PC-3 (cell line): ENCODE measurements at places on chromosomes 12 and 14.

DNA sequence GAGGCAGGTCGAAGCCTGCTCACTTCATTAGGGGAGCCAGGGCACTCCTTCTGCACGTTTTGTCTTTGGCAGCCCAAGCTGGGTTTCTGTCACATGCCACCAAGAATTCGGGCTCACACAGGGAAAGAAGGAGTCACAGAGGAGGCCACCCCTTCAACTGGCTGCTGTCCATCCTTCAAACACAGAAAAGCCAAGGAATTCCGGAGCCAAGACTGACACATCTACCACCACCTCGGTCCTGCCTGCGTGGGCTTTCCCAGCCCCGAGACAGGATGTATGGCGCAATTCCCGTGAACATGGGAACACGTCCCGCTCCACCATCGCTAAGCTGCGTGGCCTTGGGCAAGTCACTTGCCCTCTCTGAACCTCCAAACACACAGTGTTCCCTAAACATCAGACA lies 70.4 kb downstream of the NCOR2 start:
- DNase-seq = no peak

- DNase-seq = no peak
These were observed 89.0 kb upstream of the PTPRR start for GRCh38 chr12:71009430-71010142.

DNA sequence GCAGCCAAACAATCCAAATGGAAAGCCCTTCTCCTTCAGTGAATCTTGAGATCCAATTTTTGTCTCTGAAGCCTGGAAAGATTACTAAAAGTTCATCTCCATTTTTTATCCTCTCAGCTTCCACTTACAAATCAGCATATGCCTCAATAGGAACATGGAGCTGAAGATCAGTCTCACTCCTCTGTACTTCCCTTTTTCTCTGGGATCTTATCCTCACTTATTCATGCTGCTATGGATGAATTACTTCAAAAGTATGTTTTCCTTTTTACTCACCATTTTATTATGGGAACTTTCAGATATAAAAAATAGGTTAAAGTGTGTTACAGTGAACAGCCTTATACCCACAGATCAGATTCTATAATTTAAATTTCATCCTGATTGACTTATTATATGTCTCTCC lies 14.4 kb upstream of the NTF3 start:
- no peak for DNase-seq

DNA sequence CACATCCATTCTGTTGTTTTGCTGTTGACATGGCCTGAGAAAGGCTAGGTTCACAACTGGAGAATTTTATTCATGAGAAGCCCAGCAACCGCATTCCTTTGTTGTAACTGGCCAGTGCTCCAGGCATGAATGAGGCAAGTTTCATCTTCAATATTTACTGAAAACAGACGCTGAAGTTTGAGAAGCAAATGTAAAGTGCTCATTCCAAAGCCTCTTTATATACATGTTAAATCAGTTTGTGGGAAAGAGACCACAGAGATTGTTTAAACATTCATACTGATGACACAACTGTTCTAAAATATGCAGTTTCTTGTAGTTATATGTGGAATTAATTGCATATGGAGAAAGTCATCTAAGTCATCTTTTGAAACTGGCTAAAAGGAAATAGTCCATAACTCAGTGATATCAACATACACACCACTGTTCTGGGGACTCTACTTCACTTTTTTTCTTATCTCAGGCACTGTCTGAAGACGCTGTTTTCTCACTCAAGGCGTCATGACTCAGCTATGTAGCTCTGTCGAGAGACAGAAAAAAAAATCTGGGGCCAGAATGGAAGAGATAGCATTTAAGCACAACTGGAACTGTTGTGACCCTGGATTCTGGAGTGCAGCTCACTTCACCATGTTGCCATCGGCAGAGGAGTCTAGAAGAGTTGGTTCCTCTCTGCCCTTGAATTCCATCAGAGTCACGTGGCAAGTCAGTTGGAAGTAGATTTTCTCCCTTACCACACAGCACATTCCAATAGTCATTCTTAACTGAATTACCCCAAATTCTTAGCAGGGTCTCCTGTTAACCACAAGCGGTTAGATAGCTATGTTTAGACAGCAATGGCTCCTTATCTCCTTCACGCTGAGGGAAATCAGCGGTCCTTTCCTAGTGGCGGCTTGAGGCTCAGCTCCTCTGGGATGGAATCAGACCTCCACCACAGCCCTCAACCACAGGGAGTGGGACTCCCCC lies 258.4 kb upstream of the HMGA2 start:
- DNase-seq = peak; percentile 73

DNA sequence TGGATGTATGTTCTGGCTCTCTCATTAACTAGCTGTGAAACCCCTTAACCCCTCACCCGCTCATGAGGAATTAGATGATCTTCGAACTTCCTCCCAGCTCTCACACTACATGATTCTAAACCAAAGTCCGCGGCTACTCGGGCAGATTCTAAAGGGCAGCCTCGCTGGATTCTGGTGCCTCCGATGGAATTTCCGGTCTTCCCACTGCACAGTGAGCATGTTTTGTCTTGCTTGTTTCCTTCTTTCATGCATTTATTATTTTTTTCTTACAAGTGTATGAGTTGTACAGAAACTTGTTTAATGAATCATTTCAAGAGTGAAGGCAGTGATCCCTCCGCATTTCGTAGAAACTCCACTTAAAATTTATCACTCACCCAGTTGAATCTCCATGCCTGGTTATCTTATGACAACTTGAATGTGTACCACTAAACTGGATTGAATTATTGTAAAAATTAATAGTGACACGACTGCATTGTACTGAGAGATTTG lies 4.5 kb upstream of the HCAR3 start:
- no peak for DNase-seq

GRCh38 chr12:70330158-70330557 lies 35.9 kb upstream of the KCNMB4 start:
- peak; percentile 34 for DNase-seq
